ENCODE measurements at places on chromosomes 12 and 14.

GRCh38 chr12:80512781-80513180, 68.7 kb downstream of the PTPRQ start:
- no peaks in the 10 kb centered on the region for H3K27me3 ChIP-seq
- no peaks in the 10 kb centered on the region for H3K4me1 ChIP-seq
- no peaks in the 10 kb centered on the region for H3K36me3 ChIP-seq
- H3K4me3 ChIP-seq, result no peak overlapping the region
- no peak overlapping the region for H3K27ac ChIP-seq
- no peak for DNase-seq

- no peak overlapping the region for H3K27ac ChIP-seq
- DNase-seq, result no peak
- no peaks in the 10 kb centered on the region for H3K4me1 ChIP-seq
- no peak overlapping the region for H3K4me3 ChIP-seq
- no peaks in the 10 kb centered on the region for H3K27me3 ChIP-seq
These were observed 10.8 kb downstream of the SRGAP1 start for GRCh38 chr12:63855299-63855698.

GRCh38 chr12:4943938-4944284, 34.2 kb downstream of the KCNA1 start:
- H3K36me3 ChIP-seq, result no peaks in the 10 kb centered on the region
- no peak for DNase-seq
- H3K4me3 ChIP-seq, result no peak overlapping the region
- H3K27me3 ChIP-seq, result no peaks in the 10 kb centered on the region
- H3K4me1 ChIP-seq, result no peaks in the 10 kb centered on the region

DNA sequence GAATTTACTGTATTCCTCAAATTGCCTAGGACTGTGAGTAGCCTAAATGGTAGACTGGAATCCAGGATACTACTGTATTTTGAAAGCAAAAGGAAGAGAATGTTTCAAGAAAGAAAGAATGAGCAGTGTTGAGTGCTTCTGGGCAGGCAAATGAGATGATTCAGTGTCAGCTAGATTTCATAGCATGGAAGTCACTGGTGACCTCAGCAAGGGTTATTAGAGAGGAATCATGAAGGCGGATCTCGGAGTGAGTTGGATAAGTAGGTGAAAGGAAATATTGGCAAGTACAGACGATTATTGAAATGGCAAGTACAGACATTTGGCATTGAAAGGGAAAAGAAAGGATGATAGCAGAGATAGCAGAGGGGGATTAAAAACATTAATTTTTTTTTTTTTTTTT, 27.1 kb downstream of the VRK1 start:
- no peaks in the 10 kb centered on the region for H3K4me1 ChIP-seq
- no peak for DNase-seq
- H3K27me3 ChIP-seq, result no peaks in the 10 kb centered on the region
- no peak overlapping the region for H3K27ac ChIP-seq
- no peaks in the 10 kb centered on the region for H3K36me3 ChIP-seq

GRCh38 chr14:68462683-68463082, 330.2 kb downstream of the ZFP36L1 start:
- H3K36me3 ChIP-seq, result no peaks in the 10 kb centered on the region
- peaks cover 35% of the 10 kb centered on the region for H3K4me1 ChIP-seq
- no peak overlapping the region for H3K27ac ChIP-seq
- H3K4me3 ChIP-seq, result no peak overlapping the region
- no peak for DNase-seq

- no peaks in the 10 kb centered on the region for H3K27me3 ChIP-seq
- no peaks in the 10 kb centered on the region for H3K4me1 ChIP-seq
- H3K36me3 ChIP-seq, result no peaks in the 10 kb centered on the region
- DNase-seq, result no peak
- H3K4me3 ChIP-seq, result no peak overlapping the region
These were observed 368.2 kb upstream of the PRICKLE1 start for GRCh38 chr12:42957561-42958290.

DNA sequence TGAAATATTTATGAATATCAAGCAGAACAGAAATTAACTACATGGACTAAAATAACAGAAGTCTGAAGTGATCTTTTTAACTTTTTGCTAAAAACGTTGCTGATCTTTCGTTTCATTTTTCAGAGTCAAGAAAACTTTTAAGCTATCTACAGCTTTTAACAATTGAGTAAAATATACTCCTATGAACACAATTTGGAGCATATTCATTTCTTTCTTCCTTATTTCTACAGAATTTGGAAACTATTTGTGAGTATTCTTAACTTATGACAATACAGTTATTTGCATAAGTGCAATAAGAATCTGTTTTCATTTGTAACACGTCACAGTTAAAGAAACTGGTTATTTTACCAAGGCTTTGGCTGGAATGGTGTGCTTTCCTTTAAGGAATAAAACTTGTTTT, 21.0 kb upstream of the B4GALNT1 start:
- H3K36me3 ChIP-seq, result no peaks in the 10 kb centered on the region
- no peaks in the 10 kb centered on the region for H3K27me3 ChIP-seq
- no peaks in the 10 kb centered on the region for H3K4me1 ChIP-seq
- H3K27ac ChIP-seq, result no peak overlapping the region
- DNase-seq, result no peak

DNA sequence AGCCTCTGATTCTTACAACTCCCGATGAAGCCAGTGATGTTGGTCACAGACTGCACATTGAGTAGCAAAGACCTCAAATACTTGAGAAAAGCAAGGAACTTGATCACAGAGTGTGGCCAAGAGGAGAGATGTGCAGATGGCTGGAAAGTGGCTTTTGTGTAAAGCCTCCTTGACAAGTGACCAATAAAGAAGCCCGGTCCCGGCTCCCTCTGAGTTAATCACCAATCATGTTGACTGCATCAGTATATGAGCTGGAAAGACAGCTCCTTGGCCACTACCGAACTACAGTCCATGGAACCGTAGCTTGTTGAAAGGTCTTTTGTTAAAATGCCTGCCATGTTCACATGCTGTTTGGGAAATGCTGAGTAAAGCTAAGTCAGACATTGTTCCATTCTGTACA, 23.7 kb upstream of the SERPINA6 start:
- no peaks in the 10 kb centered on the region for H3K36me3 ChIP-seq
- H3K4me1 ChIP-seq, result peaks cover 22% of the 10 kb centered on the region
- H3K27me3 ChIP-seq, result peaks cover 12% of the 10 kb centered on the region
- H3K27ac ChIP-seq, result no peak overlapping the region
- no peak for DNase-seq

GRCh38 chr14:104551851-104552737, 27.5 kb upstream of the C14orf180 start:
- no peaks in the 10 kb centered on the region for H3K36me3 ChIP-seq
- no peaks in the 10 kb centered on the region for H3K4me1 ChIP-seq
- H3K27me3 ChIP-seq, result no peaks in the 10 kb centered on the region
- no peak overlapping the region for H3K4me3 ChIP-seq
- no peak for DNase-seq

- H3K27ac ChIP-seq, result no peak overlapping the region
- peaks cover 5% of the 10 kb centered on the region for H3K27me3 ChIP-seq
- H3K4me1 ChIP-seq, result no peaks in the 10 kb centered on the region
- no peak overlapping the region for H3K4me3 ChIP-seq
These were observed 7.8 kb downstream of the RASAL1 start for GRCh38 chr12:113127791-113128199.

DNA sequence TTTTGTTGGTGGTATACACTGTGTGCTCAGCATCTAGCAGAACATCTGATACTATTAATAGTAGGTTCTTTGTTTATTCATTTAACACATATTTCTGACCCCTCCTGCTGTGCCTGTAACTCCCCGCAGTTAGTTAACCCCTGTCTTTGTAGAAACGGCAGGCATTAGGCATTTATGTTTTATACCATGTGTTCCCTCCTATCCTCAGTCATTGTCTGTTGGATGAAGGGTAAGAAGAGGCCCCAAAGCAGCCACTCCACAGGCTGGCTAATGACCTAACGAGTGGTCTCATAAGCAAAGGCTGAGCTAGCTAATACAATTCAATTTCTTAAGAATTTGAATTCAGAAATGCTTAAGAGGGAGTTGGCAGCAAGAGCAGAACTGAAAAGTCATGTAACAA, 170.8 kb downstream of the TMX1 start:
- H3K4me3 ChIP-seq, result no peak overlapping the region
- H3K27ac ChIP-seq, result no peak overlapping the region
- H3K36me3 ChIP-seq, result no peaks in the 10 kb centered on the region
- no peaks in the 10 kb centered on the region for H3K4me1 ChIP-seq

DNA sequence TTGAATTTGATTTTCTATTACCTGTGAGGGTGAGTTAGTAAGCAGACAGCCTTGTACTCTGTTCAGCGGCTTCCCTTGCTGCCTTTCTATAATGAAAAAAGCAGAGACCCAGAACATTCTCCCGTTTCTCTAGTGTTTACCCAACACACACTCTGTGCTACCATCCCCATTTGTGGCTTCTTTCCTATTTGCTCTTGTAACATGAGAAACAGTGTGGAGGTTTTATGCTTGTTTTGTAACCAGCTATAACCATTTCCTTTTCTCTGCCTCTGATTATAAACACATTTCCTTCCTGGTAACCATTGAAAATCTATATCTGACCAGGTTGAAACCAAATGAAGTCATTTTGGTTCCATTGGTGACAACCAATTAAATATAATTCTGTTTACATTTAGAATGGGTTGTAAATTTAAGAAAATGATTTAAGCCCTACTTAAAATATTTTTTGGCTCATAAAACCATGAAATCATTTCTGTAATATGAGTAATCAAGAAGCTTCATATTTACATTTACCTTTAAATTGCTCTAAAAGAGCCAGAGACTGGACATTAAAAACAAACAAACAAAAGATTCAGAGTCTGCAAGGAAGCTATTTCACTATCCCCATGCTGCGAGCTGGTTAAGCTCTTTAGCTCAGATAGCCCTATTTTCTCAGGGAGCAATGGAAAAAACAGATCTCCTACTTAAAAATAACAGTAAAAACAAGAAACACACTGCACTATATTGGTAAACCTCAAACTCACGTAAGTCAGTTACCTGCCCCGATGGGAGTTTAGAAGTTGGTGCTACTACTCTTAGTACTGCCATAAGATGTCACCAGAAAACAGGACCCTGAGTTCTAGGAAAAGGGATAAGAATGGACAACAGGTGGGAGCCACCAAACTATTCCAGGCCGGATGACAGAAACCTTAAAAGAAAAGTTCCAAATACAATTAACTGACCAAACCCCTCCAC, 206.5 kb upstream of the EEA1 start:
- peak overlapping the region; percentile 91 for H3K27ac ChIP-seq
- H3K27me3 ChIP-seq, result no peaks in the 10 kb centered on the region
- DNase-seq, result peak; percentile 49
- peaks cover 81% of the 10 kb centered on the region for H3K4me1 ChIP-seq

DNA sequence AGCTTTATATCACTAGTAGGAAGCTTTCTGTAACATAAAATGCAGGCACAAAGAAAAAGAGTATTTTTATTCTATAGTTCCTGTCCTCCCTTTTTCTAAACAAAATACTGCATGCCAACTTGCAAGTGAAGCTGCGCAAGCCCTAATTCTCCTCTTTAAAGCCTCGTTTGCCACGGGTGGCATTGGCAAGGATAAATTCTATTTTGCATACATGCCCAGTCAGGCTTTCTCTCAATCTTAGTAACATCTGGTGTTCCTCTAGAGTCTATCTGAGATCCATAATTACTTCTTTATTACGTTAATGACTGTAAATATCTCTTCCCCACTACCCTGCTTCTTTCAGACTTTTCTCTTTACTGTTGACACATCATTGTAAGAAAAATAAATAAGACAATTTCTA, 97.1 kb upstream of the DAAM1 start:
- no peak overlapping the region for H3K27ac ChIP-seq
- H3K4me3 ChIP-seq, result no peak overlapping the region
- DNase-seq, result no peak
- no peaks in the 10 kb centered on the region for H3K4me1 ChIP-seq
- no peaks in the 10 kb centered on the region for H3K27me3 ChIP-seq

DNA sequence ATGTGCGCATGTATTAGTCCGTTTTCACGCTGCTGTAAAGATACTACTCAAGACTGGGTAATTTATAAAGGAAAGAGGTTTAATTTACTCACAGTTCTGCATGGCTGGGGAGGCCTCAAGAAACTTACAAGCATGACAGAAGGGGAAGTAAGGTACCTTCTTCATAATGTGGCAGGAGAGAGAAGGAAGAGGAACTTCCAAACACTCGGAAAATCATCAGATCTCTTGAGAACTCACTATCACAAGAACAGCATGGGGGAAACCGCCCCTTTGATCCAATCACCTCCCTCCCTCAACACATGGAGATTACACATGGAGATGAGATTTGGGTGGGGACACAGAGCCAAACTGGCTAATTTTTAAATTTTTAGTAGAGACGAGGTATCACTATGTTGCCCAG, 41.8 kb upstream of the SNX6 start:
- no peak overlapping the region for H3K27ac ChIP-seq
- H3K27me3 ChIP-seq, result no peaks in the 10 kb centered on the region
- no peaks in the 10 kb centered on the region for H3K36me3 ChIP-seq
- DNase-seq, result peak; percentile 14
- peaks cover 13% of the 10 kb centered on the region for H3K4me1 ChIP-seq

DNA sequence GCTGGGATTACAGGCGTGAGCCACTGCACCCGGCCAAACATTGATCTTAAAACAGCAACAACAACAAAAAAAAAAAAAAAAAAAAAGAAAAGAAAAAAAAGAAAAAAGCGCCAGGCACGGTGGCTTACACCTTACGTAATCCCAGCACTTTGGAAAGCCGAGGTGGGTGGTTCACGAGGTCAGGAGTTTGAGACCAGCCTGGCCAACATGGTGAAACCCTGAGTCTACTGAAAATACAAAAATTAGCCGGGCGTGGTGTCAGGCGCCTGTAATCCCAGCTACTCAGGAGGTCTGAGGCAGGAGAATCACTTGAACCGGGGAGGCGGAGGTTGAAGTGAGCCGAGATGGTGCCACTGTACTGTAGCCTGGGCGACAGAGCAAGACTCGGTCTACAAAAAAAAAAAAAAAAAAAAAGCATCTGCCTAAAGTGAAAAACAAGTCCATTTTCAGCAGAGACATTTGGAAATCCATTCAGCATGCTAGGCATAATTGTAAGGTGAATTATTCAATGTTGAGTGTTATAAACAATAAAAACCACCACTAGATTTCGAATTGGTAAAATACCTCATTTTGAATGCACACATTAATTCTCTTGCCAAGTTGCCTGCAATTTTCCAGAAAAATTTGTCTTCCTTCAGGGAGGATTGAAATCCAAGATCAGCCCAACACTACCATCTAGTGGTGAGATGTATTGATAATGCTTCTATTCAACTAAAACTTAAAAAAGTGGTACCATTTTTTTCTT, 8.0 kb upstream of the CERS5 start:
- H3K27me3 ChIP-seq, result no peaks in the 10 kb centered on the region
- no peak overlapping the region for H3K4me3 ChIP-seq
- DNase-seq, result peak; percentile 40
- no peak overlapping the region for H3K27ac ChIP-seq
- H3K36me3 ChIP-seq, result peaks cover 3% of the 10 kb centered on the region
- peaks cover 4% of the 10 kb centered on the region for H3K4me1 ChIP-seq

GRCh38 chr12:21330682-21331253, 3.9 kb downstream of the SLCO1A2 start:
- no peak for DNase-seq
- no peak overlapping the region for H3K4me3 ChIP-seq
- no peaks in the 10 kb centered on the region for H3K4me1 ChIP-seq
- H3K27me3 ChIP-seq, result no peaks in the 10 kb centered on the region
- H3K36me3 ChIP-seq, result no peaks in the 10 kb centered on the region

Measured in CD14-positive monocyte (primary cell).